ENCODE measurements at places on chromosomes 13 and 19. TPM values are rescaled to one million over a fixed set of nuclear protein-coding genes. Genes with fewer than 3 reads are reported as not detected.
A peak's percentile ranks its signal among the peaks of the same experiment; 100 is the strongest.

DNA sequence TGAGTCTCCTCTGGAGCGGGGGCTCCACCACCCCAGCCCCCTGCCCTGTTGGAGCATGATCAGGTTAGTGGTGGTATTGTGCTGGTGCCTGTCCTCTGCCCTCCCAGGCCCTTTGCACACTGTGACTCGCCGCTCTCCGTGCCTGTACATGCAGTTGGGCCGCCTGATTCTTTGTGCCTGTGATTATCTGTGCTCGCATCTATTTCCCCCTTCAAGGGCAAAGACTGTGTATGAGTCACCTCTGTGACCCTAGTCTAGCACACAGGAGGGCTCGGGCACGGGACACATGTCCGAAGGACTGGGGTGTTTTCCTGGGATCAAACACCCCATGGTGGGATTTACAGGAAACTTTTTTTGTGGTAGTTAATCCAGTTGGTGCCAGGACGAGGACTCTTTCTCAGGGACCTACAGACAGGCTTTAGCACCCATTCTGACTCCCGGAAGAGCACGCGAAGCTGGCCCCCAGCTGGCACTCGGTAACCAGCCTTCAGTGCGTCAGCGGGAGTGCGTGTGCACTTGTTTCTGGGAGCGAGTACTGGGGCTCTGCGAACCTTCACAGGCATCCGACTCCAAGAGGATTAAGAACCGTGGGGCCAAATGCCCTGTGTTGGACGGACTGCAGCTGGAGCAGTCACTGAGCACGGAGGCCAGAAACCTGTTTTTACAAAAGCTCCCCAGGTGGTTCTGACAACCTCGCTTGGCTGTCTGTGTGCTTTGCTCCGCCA lies 6.7 kb downstream of the PPP1R37 start:
- no peak overlapping the region for H3K27ac ChIP-seq
- no peaks in the 10 kb centered on the region for H3K27me3 ChIP-seq
- H3K36me3 ChIP-seq, result no peaks in the 10 kb centered on the region
- H3K4me1 ChIP-seq, result peaks cover 17% of the 10 kb centered on the region

DNA sequence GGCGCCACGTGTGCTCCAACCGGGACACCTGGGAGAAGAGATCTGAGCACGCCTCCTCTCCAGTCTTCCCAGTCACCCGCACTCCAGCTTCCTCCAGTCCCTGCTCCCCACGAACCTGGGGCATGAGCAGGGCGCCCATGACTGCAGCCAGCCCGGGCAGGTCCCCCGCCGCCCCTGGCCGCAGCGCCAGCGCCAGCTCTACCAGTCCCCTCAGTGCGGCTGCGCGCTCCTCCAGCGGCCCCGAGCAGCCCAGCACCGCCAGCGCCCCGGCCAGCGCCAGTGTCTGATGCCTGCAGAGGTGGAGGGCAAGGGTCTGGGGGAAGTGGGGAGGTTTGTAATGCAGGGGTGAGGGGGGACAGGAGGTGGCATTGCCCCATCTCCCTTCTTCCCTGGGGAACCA lies 13.1 kb downstream of the SH2D3A start:
- H3K36me3 ChIP-seq, result peaks cover 8% of the 10 kb centered on the region
- no peak for DNase-seq
- H3K4me3 ChIP-seq, result no peak overlapping the region
- no peak overlapping the region for H3K27ac ChIP-seq
- H3K4me1 ChIP-seq, result peaks cover 8% of the 10 kb centered on the region

- no peaks in the 10 kb centered on the region for H3K27me3 ChIP-seq
- DNase-seq, result peak; percentile 67
- no peak overlapping the region for H3K27ac ChIP-seq
- no peak overlapping the region for H3K4me3 ChIP-seq
Measured at GRCh38 chr19:51422053-51422448, 4.6 kb upstream of the SIGLEC10 start.

- no peaks in the 10 kb centered on the region for H3K4me1 ChIP-seq
- DNase-seq, result no peak
- no peak overlapping the region for H3K4me3 ChIP-seq
- no peaks in the 10 kb centered on the region for H3K36me3 ChIP-seq
Measured at GRCh38 chr19:14595558-14595957, 12.7 kb downstream of the CLEC17A start.

GRCh38 chr13:111962431-111962891 lies 104.5 kb upstream of the SOX1 start:
- no peaks in the 10 kb centered on the region for H3K27me3 ChIP-seq
- DNase-seq, result no peak
- no peaks in the 10 kb centered on the region for H3K4me1 ChIP-seq
- H3K27ac ChIP-seq, result no peak overlapping the region

GRCh38 chr19:44897835-44898234 lies 6.8 kb downstream of the TOMM40 start:
- no peak for DNase-seq
- no peaks in the 10 kb centered on the region for H3K27me3 ChIP-seq
- no peak overlapping the region for H3K27ac ChIP-seq
- H3K4me3 ChIP-seq, result no peak overlapping the region
- no peaks in the 10 kb centered on the region for H3K4me1 ChIP-seq

DNA sequence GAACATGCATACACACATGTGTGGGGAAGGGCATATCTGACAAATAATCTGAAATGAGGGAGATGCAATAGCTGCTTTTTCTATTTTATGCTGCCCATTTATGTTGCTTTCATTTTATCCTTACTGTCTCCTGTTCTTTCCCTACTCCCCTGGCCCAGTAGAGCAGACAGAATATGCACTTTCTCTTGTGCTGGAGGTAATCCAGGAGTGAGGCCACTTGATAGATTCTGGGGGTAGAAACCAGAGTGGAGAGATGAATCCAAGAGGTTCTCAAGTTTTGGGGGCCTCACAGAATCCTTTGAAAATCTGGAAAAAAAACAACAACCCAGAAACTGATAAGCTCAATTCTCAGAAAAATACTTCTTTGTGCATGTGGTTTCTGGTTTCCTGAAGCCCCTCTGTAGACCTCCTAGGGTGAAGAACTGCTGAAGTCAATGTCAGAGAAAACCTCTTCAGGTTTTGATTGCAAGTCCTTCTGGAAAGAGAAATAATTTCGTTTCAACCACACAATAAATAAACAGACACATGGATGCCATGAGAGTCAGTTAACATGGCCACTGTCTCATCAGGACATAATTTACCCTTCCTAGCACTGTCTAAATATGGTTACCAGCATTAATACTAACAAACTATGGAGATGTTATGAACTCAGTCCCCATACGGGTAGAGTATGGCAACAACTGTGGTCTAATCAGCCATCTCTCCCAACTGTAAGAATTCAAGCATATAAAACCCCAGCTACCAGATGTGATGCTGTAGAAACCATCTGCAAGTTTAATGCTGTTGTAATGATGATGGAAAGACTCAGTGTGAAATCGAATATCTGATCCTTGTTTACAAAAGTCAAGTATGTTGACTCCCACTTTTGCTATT lies 355.6 kb downstream of the SLC7A1 start:
- no peaks in the 10 kb centered on the region for H3K27me3 ChIP-seq
- no peaks in the 10 kb centered on the region for H3K4me1 ChIP-seq
- H3K27ac ChIP-seq, result no peak overlapping the region
- H3K36me3 ChIP-seq, result no peaks in the 10 kb centered on the region
- no peak overlapping the region for H3K4me3 ChIP-seq
- no peak for DNase-seq

- H3K36me3 ChIP-seq, result no peaks in the 10 kb centered on the region
- no peak overlapping the region for H3K4me3 ChIP-seq
- H3K4me1 ChIP-seq, result no peaks in the 10 kb centered on the region
- no peaks in the 10 kb centered on the region for H3K27me3 ChIP-seq
- DNase-seq, result peak; percentile 32
Measured at GRCh38 chr19:29687897-29688728, 22.9 kb downstream of the PLEKHF1 start.

DNA sequence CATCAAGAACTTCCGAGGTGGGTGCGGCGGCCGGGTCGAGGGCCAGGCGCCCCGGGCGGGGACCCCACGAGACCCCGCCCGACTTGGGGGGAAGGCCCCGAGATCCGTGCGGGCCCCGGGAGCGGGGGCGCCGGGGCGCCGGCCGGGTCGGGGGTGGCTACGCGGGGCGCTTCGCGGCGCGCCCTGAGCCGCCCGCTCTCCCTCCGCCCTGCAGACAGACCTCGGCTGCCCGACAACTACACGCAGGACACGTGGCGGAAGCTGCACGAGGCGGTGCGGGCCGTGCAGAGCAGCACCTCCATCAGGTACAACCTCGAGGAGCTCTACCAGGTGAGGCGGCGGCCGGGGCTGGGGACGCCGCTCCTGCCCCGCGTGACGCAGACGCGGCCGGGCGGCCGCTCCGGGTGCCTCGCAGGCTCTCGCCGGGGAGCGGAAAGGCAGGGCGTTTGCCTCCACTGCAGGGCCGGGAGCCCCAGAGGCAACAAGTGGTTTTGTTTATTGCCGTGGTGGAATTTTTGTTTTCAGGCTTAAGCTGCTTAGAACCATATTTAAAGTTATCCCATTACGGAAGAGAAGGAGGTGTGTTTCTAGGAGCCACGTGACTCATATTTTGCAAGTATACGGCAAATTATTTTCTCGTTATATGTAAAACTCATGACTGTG lies 477 bp downstream of the CUL4A start:
- DNase-seq, result peak; percentile 58
- peaks cover 2% of the 10 kb centered on the region for H3K36me3 ChIP-seq
- H3K4me3 ChIP-seq, result peak overlapping the region; percentile 73

DNA sequence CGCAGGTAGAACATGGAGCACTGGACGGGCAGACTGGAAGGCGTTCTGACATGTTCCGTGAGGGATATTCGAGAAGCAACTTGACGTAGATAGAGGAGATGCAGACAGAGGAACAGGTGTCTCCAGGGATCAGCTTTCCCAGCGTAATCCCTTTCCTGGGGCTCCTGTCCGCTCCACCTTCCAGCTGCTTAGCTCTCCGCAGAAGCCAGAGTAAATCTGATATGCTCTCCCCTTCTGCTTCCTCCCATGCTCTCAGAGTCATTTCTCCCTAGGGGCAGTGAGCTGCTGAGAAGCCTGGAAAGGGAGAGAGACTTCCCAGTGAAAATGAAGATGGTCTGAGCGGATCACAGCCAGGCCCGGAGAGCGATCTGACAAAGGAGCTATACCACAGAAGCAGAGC lies 23.0 kb upstream of the OLFM4 start:
- no peaks in the 10 kb centered on the region for H3K36me3 ChIP-seq
- no peak overlapping the region for H3K27ac ChIP-seq
- no peaks in the 10 kb centered on the region for H3K4me1 ChIP-seq

- peak overlapping the region; percentile 55 for H3K27ac ChIP-seq
- H3K4me1 ChIP-seq, result peaks cover 18% of the 10 kb centered on the region
- H3K27me3 ChIP-seq, result no peaks in the 10 kb centered on the region
Measured at GRCh38 chr13:90448466-90449037, 898.9 kb upstream of the MIR17HG start.

GRCh38 chr19:2491130-2491801 lies 15.3 kb downstream of the GADD45B start:
- H3K27ac ChIP-seq, result peak overlapping the region; percentile 38
- no peak overlapping the region for H3K4me3 ChIP-seq
- peak; percentile 41 for DNase-seq
- no peaks in the 10 kb centered on the region for H3K36me3 ChIP-seq

DNA sequence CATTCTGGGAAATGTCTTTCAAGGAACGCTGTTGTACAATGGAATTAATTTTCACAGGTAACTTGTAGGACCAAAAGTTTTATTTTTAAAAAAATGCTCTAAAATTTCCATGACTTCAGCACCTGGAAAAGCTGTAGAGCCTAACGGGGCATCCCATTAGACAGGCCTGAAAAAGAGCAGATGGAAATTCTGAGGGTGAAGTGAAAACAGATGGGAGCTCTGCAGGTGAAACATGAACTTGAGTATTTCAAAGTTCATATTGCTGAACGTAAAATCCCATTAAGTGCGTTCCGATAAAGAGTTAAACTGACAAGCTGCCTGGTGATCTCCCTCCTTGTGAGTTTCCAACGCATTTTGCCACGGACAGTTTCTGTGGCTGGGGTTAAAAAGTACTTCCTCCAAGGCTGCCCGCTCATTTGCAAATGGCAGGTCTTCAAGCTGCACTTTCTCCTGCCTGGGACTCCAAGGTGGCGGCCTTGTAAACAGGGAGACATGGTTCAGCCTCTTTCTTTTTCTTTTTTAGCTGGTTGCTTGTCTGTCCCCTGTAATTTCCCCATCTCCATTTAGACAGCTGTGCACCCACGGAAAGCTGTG lies 450.4 kb downstream of the FGF9 start:
- no peak overlapping the region for H3K27ac ChIP-seq
- H3K27me3 ChIP-seq, result no peaks in the 10 kb centered on the region
- H3K4me1 ChIP-seq, result no peaks in the 10 kb centered on the region
- H3K4me3 ChIP-seq, result no peak overlapping the region
- no peaks in the 10 kb centered on the region for H3K36me3 ChIP-seq

GRCh38 chr13:106597749-106598395 lies 29.9 kb upstream of the ARGLU1 start:
- no peaks in the 10 kb centered on the region for H3K4me1 ChIP-seq
- no peak for DNase-seq
- H3K27ac ChIP-seq, result no peak overlapping the region
- H3K27me3 ChIP-seq, result no peaks in the 10 kb centered on the region

- H3K36me3 ChIP-seq, result no peaks in the 10 kb centered on the region
- peaks cover 8% of the 10 kb centered on the region for H3K4me1 ChIP-seq
- H3K27me3 ChIP-seq, result peaks cover 19% of the 10 kb centered on the region
- H3K27ac ChIP-seq, result no peak overlapping the region
- no peak for DNase-seq
Measured at GRCh38 chr19:42325896-42326771, 699 bp downstream of the MEGF8 start.

DNA sequence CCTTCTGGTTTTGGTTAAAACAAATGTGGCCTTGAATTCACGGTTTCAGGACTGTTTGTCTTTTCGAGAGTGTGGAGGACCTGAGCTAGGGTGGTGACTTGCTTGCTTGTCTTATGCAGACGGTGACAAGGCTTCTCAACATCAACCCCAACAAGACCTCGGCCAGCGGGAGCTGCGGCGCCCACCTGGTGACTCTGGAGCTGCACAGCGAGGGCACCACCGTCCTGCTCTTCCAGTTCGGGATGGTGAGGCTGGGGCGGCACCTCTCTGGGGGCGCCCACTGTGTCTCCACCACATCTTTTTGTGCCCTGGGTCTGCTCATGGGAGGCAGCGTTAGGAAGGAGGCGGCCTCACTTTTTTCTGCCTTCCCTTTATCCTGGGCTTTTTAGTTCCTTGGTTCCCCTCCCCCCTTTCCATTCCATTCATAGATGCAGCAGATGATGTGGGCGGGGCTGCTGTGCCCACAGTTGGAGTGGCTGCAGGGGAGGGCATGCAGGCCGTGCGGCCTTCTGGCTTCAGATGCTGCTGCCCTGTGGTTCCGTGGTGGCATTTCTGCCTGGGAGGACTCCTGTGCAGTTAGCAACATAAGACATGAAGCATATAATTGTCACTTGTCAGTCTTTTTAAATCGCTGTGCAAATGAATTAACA lies 23.3 kb downstream of the LAMP1 start:
- H3K27ac ChIP-seq, result no peak overlapping the region
- no peak overlapping the region for H3K4me3 ChIP-seq
- no peaks in the 10 kb centered on the region for H3K27me3 ChIP-seq
- H3K36me3 ChIP-seq, result peaks cover 40% of the 10 kb centered on the region
- H3K4me1 ChIP-seq, result no peaks in the 10 kb centered on the region
- no peak for DNase-seq

- no peaks in the 10 kb centered on the region for H3K27me3 ChIP-seq
- no peak for DNase-seq
- H3K4me3 ChIP-seq, result no peak overlapping the region
- H3K36me3 ChIP-seq, result no peaks in the 10 kb centered on the region
- H3K4me1 ChIP-seq, result peaks cover 10% of the 10 kb centered on the region
- peak overlapping the region; percentile 99 for H3K27ac ChIP-seq
Measured at GRCh38 chr13:28575200-28575599, 80.3 kb upstream of the FLT1 start.

EIF3K gene
- 277 TPM for total RNA-seq

LHB gene
- total RNA-seq, result not detected

ZFP30 gene
- total RNA-seq, result 7.6 TPM

ZNF446 gene
- 7.0 TPM for total RNA-seq

ZBTB32 gene
- not detected for total RNA-seq

CCNE1 gene
- 11.8 TPM for total RNA-seq

ZNF525 gene
- total RNA-seq, result 3.7 TPM

KLK1 gene
- total RNA-seq, result not detected

TEX26 gene
- not detected for total RNA-seq

Data from endothelial cell of umbilical vein (primary cell).